Endodermal cell (in vitro differentiated cells): ENCODE measurements at places on chromosomes 5 and 9. TPM values are rescaled to one million over a fixed set of nuclear protein-coding genes. Genes with fewer than 3 reads are reported as not detected.

DNA sequence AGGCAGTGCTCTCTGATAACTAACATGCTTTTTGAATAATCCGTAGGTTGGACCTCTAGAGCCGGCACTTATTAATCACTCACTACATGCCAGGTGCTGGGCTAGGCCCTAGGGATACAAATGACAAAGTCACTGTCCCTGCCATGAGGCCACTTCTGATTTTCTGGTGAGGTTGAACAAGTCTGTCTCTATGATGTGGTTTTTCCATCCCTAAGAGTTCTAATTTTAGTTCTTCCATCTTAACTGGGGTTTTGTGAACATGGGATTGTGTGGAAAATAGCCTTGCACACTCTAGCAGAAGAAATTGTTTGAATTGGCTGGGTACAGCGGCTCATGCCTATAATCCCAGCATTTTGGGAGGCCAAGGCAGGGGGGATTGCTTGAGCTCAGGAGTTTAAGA lies 64.6 kb downstream of the IL31RA start:
- H3K4me1 ChIP-seq = peaks cover 5% of the 10 kb centered on the region
- no peak overlapping the region for H3K4me3 ChIP-seq
- no peak for DNase-seq
- no peaks in the 10 kb centered on the region for H3K27me3 ChIP-seq
- H3K27ac ChIP-seq = no peak overlapping the region

DNA sequence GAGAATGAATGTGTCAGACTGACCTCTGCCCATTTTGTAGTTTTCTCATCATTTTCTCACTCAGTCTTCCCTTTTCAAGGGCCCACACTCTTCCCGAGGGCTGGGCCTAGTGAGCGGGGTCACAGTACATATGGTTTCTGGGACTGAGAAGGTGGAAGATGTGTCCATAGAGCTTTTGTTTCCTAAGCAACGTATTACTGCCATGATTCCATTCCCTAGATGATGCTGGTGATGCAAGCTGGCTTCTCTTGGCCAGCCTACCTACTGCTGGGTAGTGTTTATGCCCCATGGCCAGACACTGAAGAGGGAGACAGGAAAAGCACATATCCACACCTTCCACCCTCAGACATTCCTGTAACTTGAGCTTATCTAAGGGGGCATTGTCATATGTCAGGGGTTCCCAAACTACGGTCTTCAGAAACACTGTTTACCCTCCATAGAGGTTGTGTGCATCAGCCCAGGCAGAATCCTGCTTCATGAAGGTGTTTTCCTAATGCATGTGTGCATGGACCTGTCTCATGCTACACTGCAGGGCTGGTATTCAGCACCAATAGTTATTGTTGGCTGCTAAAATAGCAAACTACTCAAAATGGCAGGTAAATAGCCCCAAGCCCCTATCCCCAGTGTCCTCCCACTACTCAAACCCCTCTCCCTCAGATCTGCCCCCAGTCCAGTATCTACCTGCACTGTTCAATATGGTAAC lies 9.5 kb downstream of the IRF1 start:
- H3K27me3 ChIP-seq = no peaks in the 10 kb centered on the region
- H3K27ac ChIP-seq = no peak overlapping the region
- peaks cover 12% of the 10 kb centered on the region for H3K36me3 ChIP-seq
- no peaks in the 10 kb centered on the region for H3K4me1 ChIP-seq
- DNase-seq = no peak

GRCh38 chr5:100623719-100624118 lies 88.5 kb downstream of the FAM174A start:
- H3K27ac ChIP-seq = no peak overlapping the region
- no peak for DNase-seq
- H3K27me3 ChIP-seq = no peaks in the 10 kb centered on the region

- no peak overlapping the region for H3K27ac ChIP-seq
- H3K36me3 ChIP-seq = no peaks in the 10 kb centered on the region
- DNase-seq = no peak
- H3K27me3 ChIP-seq = no peaks in the 10 kb centered on the region
These were observed 341.9 kb upstream of the GRIA1 start for GRCh38 chr5:153148624-153148976.

DNA sequence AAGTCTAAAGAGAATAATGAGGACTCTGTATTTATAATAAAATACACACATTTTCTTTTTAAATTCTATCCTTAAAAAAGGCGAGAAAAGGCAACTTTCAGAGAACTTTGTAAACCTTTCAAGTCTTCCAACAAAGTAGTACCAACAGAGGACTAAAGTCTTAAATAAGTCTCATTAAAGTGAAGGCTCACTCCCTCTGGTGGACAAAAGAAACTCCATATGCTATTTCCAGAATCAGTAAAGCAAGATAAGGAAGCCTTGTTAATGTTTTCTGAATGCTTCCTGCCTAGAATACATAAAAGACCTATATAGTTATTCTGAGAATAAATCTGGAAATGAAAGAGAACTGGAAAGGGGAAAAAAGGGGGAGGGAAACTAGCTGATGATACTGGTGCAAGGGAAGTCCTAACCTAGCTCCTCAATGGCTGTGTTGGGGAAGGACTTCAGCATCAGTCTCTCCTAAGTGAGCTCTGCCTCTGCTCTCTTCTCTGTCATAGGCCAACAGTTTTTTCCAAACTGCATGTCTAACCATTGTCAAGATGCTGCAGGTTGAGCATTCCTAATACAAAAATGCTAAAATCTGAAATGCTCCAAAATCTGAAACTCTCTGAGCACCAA lies 7.2 kb downstream of the HMGCS1 start:
- DNase-seq = no peak
- H3K27ac ChIP-seq = no peak overlapping the region
- H3K36me3 ChIP-seq = peaks cover 69% of the 10 kb centered on the region
- peak overlapping the region; percentile 54 for H3K4me3 ChIP-seq

The SV2C gene
- not detected in 2 replicates for total RNA-seq

The NEUROG1 gene
- total RNA-seq = not detected in 2 replicates
